ENCODE measurements at places on chromosomes 6 and 20. TPM values are rescaled to one million over a fixed set of nuclear protein-coding genes. Genes with fewer than 3 reads are reported as not detected.
A peak's percentile ranks its signal among the peaks of the same experiment; 100 is the strongest.

The BANF2 gene
- total RNA-seq = not detected

The ACSS1 gene
- total RNA-seq = 34.0 TPM

The SNAP91 gene
- total RNA-seq = not detected

The PTPRT gene
- total RNA-seq = not detected

The VSTM2L gene
- not detected for total RNA-seq

The THBS2 gene
- not detected for total RNA-seq

The TULP4 gene
- 72.0 TPM for total RNA-seq

DNA sequence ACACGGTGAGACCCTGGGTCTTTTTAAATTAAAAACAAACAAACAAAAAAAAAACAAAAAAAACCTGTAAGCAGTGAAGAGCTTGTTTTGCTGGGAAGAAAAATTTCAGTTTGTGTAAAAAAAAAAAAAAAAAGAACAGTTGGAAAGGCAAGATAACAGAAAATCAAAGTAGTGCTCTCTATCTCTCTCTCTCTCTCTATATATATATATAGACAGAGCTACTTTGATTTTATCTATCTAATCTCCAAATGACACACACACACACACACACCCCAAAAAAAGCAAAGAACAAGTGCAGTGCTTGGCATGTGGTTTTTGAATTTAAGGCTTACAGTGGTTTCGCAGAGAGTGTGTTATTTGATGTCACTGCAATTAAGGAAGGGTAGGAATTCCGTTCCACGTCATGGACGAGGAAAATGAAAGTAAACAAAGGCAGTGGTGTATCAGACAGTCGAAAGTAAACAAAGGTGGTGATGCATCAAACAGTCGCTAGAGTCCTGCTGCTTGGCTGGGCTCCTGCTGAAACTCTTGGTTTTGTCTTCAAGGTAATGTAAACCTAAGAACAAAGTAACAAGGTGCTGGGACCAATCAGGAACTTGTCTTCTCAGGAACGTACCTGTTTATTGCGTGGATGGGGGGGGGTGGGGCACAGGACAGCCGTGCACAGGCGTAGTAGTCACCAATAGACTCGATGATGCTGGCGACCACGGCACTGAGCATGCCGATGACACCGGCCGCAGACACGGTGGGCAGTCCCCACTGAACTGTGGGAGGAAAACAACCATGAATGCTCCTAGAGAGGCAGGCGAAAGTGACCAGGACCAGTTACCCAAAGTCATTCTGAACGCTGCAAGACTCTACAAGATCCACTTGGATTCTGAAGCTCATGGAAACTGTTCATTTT is 131.8 kb downstream of the SLC23A2 start:
- DNase-seq = no peak

GRCh38 chr6:96836631-96837080 is 621 bp downstream of the GPR63 start:
- DNase-seq = no peak

- no peak for DNase-seq
Observed at GRCh38 chr6:128112494-128112893, 211.6 kb upstream of the THEMIS start.

GRCh38 chr20:10550204-10551118 is 115.4 kb downstream of the SLX4IP start:
- no peak for DNase-seq

DNA sequence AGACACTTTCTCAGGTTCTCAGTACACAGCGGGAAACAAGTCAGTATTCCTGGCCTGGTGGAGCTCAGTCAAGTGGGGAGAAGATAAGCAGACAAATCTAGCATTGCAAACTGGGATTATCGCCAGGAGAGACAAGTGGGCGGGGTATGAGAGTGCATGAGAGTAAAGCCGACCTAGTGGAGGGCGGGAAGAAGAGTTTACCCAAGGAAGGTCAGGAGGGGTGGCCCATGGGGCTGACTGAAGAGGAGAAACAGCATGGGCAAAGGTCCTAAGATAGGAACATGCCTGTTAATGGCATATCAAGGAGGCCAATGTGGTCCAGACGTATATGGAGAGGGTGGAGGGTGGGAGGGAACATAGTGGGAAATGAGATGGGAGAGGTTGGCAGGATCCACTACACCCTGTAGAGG is 12.4 kb upstream of the CSNK2A1 start:
- DNase-seq = no peak

DNA sequence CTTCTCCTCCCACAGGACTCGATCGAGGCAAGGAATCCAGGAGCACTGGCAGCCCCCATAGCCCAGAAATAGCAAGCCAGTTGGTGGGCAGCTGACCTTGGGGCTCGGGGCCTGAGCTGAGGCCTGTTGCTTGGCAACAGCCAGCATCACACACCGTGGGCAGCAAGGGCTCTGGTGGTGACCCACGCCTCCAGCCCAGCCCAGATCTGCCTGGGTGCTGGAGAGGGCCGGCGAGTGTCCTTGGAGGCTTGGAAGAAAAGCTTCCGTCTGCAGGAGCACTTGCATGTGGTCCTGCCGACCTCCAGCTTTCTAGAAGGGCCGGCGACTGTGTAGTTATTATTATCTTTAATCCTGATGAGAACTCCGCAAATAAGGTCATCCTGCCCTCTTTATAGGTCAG is 67.3 kb downstream of the STK35 start:
- no peak for DNase-seq

- no peak for DNase-seq
Observed at GRCh38 chr6:46315589-46315988, 144.8 kb upstream of the ENPP5 start.

DNA sequence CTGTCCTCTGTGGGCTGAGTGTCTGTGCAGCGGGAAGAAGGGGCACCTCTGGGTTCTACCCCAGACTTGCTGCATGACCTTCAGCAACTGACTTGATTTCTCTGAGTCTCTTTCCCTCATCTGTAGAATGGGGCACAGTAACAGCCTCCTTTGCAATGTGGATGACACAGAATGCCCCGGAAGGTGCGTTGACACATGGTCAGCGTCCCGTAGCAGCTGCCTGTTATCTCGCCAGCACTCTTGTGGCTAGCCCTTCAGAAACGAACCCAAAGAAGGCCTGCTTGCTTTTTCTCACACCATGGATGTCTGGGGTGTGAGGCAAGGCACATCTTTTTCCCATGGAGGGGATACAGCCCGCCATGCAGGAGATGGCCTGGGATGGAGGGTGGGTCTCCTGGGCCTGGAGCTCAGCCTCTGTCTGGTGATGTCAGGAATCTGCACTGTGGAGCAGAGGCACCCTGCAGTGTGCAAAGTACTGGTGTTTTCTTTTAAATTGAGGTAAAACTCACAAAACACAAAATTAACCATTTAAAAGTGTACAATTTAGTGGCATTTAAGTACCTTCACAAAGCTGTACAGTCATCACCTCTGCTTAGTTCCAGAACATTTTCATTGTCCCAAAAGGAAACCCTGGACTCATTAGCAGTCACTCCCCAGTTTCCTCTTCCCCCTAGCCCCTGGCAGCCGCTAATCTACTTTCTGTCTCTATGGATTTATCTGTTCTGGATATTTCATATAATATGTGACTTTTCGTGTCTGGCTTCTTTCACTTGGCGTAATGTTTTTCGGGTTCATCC is 59.8 kb upstream of the FAM83D start:
- DNase-seq = no peak

- no peak for DNase-seq
Observed at GRCh38 chr6:6362056-6362840, 41.8 kb upstream of the F13A1 start.

DNA sequence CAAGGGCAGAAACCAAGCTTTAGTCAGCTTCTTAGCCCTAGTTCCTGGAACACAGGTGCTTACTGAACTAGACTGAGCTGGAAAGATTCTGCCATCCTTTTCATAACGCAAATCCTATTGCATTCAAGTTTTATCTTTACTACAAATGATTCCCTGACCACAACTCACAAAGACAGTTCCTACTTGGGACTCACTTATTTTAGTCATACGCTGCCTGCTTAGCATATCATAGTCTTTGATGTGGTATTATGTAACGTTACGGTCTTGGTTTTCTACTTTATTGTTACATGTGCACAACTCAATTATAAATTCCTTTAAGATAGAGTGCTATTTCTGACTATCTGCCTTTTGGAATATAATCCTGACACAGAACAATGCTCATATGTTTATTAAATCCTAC is 59.1 kb downstream of the BLOC1S5 start:
- no peak for DNase-seq

DNA sequence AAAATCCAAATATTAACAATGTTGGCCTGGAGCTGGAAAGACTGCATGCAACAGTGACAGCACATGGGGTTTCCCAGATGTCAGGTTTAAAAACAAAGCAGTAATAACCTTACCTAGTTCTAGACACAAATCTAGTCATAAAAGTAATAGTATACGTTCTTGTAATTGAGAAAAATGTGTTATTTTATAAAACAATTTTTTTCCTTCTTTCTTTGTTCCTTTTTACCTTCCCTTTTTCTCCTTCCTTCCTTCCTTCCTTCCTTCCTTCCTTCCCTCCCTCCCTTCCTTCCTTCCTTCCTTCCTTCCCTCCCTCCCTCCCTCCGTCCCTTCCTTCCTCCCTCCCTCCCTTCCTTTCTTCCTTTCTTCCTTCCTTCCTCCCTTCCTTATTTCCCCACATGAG is 242.7 kb upstream of the PDE10A start:
- DNase-seq = no peak

- DNase-seq = no peak
Observed at GRCh38 chr6:25064006-25064405, 128.2 kb upstream of the RIPOR2 start.

DNA sequence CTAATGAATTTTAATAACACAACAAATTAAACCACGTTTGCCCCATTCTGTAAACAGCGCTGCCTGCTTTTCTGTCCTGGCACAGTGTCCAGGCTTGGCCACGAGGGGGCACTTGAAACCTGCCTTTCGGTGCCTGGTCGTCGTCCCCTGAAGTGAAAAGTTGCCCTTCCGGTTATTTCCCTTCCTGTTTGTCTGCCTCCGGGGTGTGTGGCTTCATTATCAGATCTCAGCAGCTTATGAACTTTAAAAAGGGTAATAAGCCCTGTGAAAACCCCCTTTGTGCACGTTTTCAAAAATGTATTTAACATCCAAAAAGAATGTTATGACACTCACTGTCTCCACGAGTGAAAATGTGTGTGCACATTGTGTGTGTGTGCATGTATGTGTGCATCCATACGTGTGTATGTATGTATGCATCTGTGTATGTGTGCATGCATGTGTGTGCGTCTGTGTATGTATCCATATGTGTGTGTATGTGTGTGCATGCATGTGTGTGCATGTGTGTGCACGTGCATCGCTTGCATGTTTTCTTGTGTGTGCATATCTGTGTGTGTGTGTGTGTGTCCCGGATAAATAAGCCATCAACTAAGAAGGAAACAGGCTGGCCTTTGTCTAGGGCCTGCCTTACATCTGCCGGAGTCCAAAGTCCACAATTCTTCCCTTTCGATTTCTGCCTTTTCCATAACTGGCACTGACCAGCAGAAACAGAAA is 358.4 kb downstream of the THBS2 start:
- DNase-seq = peak; percentile 52

DNA sequence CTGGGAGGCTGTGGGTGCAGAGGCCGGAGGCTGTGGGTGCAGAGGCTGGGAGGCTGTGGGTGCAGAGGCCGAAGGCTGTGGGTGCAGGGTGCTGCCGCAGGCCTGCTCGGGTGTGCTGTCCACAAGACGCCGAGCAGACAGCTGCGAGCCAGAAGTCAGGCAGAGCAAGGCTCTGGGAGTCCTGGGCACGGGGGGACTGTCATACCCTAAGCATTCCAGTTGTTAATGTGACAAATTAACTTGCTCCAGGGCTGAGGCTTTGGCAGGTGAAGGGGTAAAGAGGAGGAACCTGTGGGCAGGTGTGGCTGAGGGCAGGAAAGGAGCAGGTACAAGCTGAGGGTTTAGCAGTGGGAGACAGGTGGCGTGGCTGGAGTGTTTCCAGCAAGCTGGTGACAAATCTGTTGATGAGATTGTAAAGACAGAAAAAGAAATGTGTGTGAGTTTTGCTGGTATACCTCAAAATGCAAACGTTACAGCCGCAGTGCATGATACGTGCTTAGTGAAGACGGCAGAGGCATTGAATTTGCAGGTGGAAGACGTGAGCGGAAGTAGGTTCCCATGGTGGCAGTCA is 14.2 kb upstream of the ADRM1 start:
- no peak for DNase-seq

- no peak for DNase-seq
Observed at GRCh38 chr20:34216382-34216742, 24.9 kb upstream of the ASIP start.
